ENCODE measurements at places on chromosomes 6 and 20.

DNA sequence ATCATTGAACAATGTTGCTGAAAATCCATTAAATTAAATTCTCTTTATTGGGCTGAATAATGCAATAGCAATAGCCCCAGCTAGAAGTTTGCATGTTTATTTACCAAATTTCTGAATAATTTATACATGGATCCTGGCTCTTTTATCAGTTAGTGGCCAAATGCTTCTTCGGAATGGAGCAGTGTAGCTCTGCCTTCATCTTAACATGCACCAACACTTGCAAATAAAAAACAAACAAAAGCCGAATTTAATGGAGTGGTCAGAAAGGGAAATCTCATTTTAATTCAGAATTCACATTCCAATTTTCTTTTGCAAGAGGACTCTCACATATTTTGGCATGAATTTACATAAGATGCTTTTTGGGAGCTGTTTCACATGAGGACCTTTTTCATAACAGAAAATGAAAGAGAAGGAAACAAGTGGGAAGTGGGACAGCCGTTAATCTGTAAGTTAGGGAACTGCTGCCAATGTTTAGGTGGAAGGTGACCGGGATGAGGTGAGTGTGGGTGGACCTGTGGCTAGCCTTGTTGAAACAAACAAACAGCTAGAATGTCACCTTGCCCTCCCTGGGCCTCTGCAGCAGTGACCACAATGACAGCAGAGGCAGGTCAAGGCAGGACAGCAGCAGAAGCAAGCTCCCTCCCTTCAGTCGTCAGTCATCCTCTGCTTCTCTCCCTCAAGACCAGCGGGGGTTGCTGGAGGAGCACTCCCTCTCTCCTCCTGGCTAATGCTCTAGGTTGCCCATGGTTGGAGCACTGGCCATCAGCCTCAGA, 73.2 kb downstream of the INSM1 start:
- H3K4me3 ChIP-seq = no peak overlapping the region
- H3K36me3 ChIP-seq = no peaks in the 10 kb centered on the region
- no peak for DNase-seq
- no peaks in the 10 kb centered on the region for H3K27me3 ChIP-seq

DNA sequence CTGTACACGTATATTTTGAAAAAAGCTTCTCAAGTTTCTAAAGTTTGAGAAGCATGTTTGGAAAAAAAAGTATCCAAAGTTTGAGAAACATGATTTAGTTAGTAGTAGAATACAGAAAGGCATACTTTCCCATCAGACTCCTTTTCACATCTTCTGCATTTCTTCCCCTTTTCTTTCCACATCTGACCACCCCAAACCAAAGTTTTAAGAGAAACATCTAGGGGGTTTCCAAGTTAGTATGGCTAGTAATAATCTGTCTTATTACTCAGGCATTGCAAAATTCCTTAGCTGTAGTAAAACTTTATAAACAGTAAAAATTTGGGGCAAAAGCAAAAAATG, 63.0 kb upstream of the IL20RA start:
- H3K4me3 ChIP-seq = no peak overlapping the region
- no peak overlapping the region for H3K27ac ChIP-seq
- H3K27me3 ChIP-seq = no peaks in the 10 kb centered on the region
- peaks cover 22% of the 10 kb centered on the region for H3K4me1 ChIP-seq
- no peaks in the 10 kb centered on the region for H3K36me3 ChIP-seq

DNA sequence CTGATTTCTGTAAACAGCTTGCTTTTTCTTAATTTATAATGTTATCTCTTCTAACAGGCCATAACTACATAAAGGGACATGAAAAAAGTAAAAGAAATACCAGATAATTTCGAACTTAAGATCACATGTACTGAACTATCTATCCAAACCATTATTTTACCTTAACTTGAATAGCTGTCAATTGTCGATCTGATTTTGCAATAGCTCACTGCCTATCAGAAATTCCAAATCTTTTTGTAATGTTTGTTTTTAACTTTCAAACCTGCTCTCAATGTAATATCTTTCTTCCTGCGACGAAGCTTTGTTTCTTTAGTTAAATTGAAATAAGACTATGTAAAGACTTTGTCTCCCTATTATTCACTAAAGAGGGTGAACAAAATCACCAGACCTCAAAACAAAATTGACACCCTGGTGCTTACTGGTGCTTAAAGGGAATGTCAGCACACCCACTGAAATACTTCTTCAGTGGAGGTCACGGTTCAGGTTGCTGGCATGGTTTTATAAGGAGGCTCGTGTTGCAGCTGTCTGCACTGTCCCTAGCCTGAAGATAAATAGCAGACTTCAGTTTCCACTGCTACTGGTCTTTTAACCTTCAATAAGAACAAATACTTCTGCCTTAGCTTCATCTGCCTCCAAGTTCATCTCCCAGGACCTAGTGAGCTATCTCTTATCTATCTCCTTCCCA, 117.5 kb upstream of the QKI start:
- H3K4me1 ChIP-seq = no peaks in the 10 kb centered on the region
- no peaks in the 10 kb centered on the region for H3K36me3 ChIP-seq
- no peak for DNase-seq
- H3K27me3 ChIP-seq = no peaks in the 10 kb centered on the region

DNA sequence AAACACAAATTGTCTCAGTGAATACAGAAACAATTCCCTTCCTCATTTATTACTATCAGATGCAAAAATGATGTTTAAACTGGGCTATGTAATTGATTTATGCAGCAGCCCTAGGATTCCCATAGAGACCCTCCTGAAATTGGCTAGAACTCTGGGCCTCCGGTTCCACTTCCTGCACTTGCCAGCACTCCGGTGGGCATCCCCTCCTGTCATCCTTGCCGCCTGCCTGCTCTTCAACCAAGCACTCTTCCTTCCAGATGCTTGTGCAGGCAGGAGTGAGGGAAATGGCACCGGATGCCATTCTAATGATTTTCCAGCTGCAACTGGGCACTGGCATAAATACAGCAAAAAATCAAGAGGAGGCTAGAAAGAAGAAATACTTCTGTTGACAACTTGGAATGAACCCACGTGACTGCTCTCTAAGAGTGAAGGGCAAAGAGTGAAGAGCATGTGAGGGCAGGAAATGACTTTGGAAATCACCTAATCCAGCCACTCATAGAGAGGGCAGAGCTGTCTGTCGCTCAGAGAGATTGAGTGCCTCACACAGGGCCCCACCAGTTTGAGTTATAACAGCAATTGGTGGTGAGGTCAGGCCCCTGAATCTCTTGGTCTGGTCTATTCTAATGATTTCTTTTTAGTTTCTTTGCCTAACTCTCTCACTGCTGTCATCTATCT, 3.7 kb upstream of the NEDD9 start:
- H3K36me3 ChIP-seq = no peaks in the 10 kb centered on the region
- no peak overlapping the region for H3K4me3 ChIP-seq
- no peaks in the 10 kb centered on the region for H3K27me3 ChIP-seq
- peaks cover 8% of the 10 kb centered on the region for H3K4me1 ChIP-seq
- DNase-seq = no peak

DNA sequence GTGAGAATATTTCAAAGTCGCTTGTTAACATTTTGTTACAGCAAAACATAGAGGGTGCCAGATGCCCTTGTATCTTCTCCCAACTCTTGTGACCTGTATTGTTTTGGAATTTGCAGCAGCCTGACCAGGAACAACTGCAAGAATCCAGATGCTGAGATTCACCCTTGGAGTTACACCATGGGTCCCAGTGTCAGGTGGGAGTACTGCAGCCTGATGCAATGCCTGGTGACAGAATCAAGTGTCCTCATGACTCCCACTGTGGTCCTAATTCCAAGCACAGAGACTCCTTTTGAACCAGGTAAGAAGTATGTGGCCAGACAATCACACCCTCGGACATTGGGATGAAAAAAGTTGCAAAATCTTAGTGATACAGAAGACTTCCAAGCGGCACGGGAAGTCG, 79.6 kb upstream of the MAP3K4 start:
- H3K4me1 ChIP-seq = no peaks in the 10 kb centered on the region
- no peaks in the 10 kb centered on the region for H3K27me3 ChIP-seq
- H3K36me3 ChIP-seq = no peaks in the 10 kb centered on the region
- H3K27ac ChIP-seq = no peak overlapping the region
- DNase-seq = no peak

GRCh38 chr6:75278474-75279077, 6.0 kb downstream of the TMEM30A start:
- no peaks in the 10 kb centered on the region for H3K36me3 ChIP-seq
- no peak for DNase-seq
- peaks cover 13% of the 10 kb centered on the region for H3K4me1 ChIP-seq

- peaks cover 19% of the 10 kb centered on the region for H3K4me1 ChIP-seq
- H3K27ac ChIP-seq = no peak overlapping the region
Measured at GRCh38 chr6:82904257-82904656, 161.4 kb downstream of the UBE3D start.

GRCh38 chr6:106220485-106220884, 105.1 kb downstream of the ATG5 start:
- no peaks in the 10 kb centered on the region for H3K36me3 ChIP-seq
- H3K4me3 ChIP-seq = no peak overlapping the region
- H3K4me1 ChIP-seq = peaks cover 27% of the 10 kb centered on the region
- DNase-seq = peak; percentile 28

GRCh38 chr6:7439228-7439627, 49.6 kb downstream of the RIOK1 start:
- H3K36me3 ChIP-seq = no peaks in the 10 kb centered on the region
- H3K4me1 ChIP-seq = no peaks in the 10 kb centered on the region
- no peak overlapping the region for H3K27ac ChIP-seq
- no peaks in the 10 kb centered on the region for H3K27me3 ChIP-seq

DNA sequence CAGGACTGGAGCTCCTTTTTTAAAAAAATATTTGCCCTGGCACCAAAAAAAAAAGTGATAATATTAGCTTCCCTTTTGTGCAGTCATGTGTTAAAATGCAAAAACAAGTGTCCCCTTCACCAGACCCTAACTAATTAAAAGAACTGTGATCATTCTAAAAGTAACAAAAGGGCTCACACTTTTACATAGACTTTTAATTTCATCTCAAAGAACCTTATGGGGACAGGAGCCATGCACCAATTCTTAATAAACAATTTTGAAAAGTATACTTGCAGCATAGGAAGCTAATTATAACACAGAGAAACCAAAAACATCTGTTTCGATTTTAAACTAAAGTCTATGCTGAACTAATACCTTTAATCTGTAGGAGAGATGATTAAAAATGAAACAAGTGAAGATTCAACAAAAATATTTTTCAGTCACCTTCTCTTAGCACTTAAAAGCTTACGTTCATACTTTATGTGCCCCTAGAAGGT, 17.3 kb downstream of the STX7 start:
- no peaks in the 10 kb centered on the region for H3K36me3 ChIP-seq
- H3K4me3 ChIP-seq = peak overlapping the region; percentile 21
- H3K27ac ChIP-seq = peak overlapping the region; percentile 58
- H3K27me3 ChIP-seq = no peaks in the 10 kb centered on the region
- peak; percentile 41 for DNase-seq
- peaks cover 48% of the 10 kb centered on the region for H3K4me1 ChIP-seq

DNA sequence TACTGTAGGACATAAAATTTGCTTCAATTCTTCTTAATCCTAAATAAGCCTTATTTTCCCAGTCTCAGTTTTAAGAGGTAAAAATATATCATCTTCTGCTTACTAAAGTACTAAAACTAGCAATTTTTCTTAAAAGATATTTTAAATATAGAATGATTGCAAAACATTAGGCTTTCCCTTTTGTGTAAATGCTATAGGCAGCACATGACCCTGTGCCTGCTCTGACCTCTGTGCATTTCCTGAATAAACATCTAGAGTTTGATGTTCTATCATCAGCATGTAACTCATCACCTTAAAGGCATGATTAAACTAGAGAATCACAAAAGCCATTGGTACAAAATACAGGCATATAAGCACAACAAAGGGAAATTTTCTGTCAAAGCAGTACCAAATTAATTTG, 422.7 kb downstream of the TFAP2B start:
- no peak for DNase-seq
- no peaks in the 10 kb centered on the region for H3K4me1 ChIP-seq
- H3K4me3 ChIP-seq = no peak overlapping the region
- no peak overlapping the region for H3K27ac ChIP-seq
- no peaks in the 10 kb centered on the region for H3K27me3 ChIP-seq

GRCh38 chr6:127641905-127642304, 64.9 kb downstream of the C6orf58 start:
- peak; percentile 10 for DNase-seq
- H3K4me3 ChIP-seq = no peak overlapping the region
- no peaks in the 10 kb centered on the region for H3K4me1 ChIP-seq
- H3K27me3 ChIP-seq = no peaks in the 10 kb centered on the region
- no peak overlapping the region for H3K27ac ChIP-seq
- H3K36me3 ChIP-seq = no peaks in the 10 kb centered on the region

GRCh38 chr6:157063176-157063905, 260.0 kb downstream of the TMEM242 start:
- H3K4me3 ChIP-seq = no peak overlapping the region
- H3K27ac ChIP-seq = no peak overlapping the region
- no peak for DNase-seq

GRCh38 chr6:4950076-4950475, 53.8 kb downstream of the RPP40 start:
- no peaks in the 10 kb centered on the region for H3K4me1 ChIP-seq
- no peaks in the 10 kb centered on the region for H3K27me3 ChIP-seq
- H3K36me3 ChIP-seq = no peaks in the 10 kb centered on the region

- no peak for DNase-seq
- H3K4me1 ChIP-seq = no peaks in the 10 kb centered on the region
- no peak overlapping the region for H3K4me3 ChIP-seq
- H3K27me3 ChIP-seq = no peaks in the 10 kb centered on the region
- H3K27ac ChIP-seq = no peak overlapping the region
Measured at GRCh38 chr6:51019806-51020205, 201.1 kb downstream of the TFAP2B start.

DNA sequence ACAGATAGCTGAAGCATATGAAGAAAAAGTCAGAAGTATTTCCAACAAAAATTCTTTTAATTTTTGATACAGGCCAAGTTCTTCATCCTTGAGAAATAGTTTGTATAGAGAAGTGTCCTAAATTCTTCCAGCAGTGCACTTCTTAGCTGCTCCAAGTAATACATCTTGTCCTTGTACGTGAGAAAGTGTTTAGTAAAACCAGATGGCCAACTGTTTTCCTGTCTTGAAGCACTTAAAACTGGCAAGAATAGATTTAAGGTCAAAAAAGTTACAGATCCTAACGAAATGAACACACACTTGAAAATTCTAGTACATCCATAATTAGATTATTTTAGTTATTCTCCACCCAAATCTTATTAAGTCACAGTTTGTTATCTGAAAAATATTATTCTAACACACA, 52.2 kb upstream of the HSF2 start:
- H3K4me1 ChIP-seq = no peaks in the 10 kb centered on the region
- H3K27me3 ChIP-seq = no peaks in the 10 kb centered on the region
- DNase-seq = no peak
- H3K4me3 ChIP-seq = no peak overlapping the region
- H3K36me3 ChIP-seq = no peaks in the 10 kb centered on the region
- H3K27ac ChIP-seq = no peak overlapping the region

GRCh38 chr6:125952764-125953501, 3.6 kb upstream of the HINT3 start:
- H3K4me3 ChIP-seq = peak overlapping the region; percentile 62
- H3K4me1 ChIP-seq = peaks cover 16% of the 10 kb centered on the region
- H3K27me3 ChIP-seq = no peaks in the 10 kb centered on the region
- DNase-seq = peak; percentile 57
- no peak overlapping the region for H3K27ac ChIP-seq
- H3K36me3 ChIP-seq = no peaks in the 10 kb centered on the region

GRCh38 chr6:158496700-158497099, 63.2 kb upstream of the TMEM181 start:
- H3K36me3 ChIP-seq = no peaks in the 10 kb centered on the region
- no peak overlapping the region for H3K27ac ChIP-seq
- H3K4me3 ChIP-seq = no peak overlapping the region
- DNase-seq = no peak

Data from MM.1S (cell line).